ENCODE measurements at places on chromosomes 16 and 17.

DNA sequence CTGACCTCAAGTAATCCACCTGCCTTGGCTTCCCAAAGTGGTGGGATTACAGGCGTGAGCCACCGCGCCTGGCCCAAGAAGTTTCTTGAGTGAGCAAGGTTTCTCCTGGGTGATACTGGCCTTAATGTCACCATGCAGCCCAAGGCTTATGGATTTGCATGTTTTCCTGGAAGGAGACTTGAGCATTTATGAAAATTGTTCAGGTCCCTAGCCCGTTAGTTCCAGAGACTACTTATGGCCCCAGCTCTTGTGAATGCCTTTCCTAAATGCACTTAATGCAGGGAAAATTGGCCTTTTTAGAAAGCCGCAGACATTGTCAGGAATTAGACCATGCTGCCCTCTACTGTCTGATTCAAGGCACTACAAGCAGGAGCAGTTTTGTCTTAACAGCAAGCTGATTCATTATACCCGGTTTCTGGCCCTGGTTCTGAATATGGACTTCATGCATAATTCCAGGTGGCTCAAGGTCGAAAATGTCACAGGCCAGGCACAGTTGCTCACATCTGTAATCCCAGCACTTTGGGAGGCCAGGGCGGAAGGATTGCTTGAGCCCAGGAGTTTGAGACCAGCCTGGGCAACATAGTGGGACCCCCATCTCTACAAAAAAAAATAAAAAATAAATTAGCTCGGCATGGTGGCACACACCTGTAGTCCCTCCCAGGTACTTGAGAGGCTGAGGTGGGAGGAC lies 91.3 kb downstream of the SNX29 start:
- no peak for DNase-seq

- DNase-seq: no peak
These were observed 371.8 kb upstream of the SALL1 start for GRCh38 chr16:51522902-51523301.

GRCh38 chr17:21285164-21286065 lies 904 bp downstream of the MAP2K3 start:
- DNase-seq: no peak

DNA sequence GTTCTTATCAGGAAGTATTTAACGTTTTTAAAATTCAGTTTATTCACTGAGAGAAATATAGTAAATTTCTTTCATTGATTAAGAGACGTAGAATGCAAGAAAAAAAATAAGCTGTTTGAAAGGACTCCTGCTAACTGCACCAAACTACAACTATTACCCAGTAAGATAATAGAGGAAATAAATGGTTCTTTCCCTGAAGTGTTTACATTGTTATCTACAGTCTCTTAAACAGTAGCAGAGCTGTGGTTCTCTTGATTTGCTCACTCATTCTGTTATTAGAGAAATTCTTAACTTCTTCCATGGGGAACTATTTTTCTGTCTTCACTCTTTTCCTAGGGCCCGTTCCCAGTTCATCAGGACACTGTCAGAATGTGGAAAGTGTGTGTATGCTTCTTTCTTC lies 973.0 kb downstream of the KCNJ2 start:
- no peak for DNase-seq

DNA sequence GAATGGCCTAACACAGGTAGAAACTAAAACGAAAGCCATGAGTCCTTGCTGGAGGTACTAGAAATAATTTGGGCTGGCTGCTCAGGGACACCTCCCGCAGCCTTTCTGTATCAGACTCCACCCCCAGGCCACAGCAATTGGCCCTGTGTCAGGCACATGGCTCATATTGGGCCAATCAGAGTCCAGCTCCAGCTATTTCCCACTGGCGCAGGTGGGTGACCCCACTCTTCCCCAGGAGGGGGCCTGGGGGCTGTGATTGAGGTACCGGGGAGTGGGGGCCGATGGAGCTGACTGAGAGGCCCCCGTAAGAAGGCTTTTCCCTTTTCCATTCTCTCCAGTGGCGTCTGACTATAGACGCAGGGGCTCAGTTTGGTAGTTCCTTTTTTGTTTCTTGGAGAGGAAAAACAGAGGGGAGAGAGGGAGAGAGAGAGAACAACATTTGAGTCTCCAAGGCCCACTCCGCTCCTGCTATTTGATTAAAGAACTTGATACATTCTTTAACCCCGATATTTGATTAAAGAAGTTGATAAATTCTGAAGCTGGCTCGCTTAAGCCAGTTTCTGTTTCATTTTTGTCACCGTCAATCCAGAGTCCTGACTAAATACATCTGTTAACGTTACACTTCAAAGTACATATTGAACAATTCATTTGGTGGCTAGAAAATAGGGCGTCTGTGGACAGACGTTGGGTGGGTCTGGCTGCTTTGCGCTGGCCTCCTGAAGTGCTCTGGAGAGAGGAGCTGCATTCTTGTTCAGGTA lies 26.3 kb downstream of the FOXL1 start:
- no peak for DNase-seq

GRCh38 chr17:35243561-35244340 lies 879 bp downstream of the SLFN5 start:
- no peak for DNase-seq

DNA sequence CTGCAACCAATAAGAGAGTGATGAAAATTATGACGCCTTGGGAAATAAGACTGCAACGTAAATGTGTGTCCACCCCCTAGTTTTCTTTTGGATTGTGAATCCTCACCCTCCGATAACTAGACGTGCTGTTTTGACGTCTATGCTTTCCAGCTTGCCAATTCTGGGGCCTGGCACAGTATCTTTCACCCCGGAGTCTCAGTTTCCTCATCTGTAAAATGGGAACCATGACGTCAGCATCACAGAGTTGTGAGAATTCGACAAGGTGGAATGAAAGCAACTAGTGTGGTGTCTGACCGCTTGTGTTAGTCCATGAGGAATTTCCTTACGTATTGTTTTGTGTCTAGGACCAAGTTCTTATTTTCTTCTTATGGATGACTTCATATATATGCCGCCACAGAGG lies 37.7 kb downstream of the WWOX start:
- no peak for DNase-seq

- DNase-seq: no peak
These were observed 8.9 kb upstream of the KRTAP17-1 start for GRCh38 chr17:41324180-41325075.

GRCh38 chr16:69847643-69848042 lies 85.5 kb downstream of the WWP2 start:
- DNase-seq: no peak

GRCh38 chr17:42221886-42222745 lies 27.8 kb upstream of the GHDC start:
- no peak for DNase-seq

- no peak for DNase-seq
These were observed 534.0 kb downstream of the MAF start for GRCh38 chr16:79066561-79066960.

- DNase-seq: no peak
These were observed 289.8 kb downstream of the CEP112 start for GRCh38 chr17:65902155-65902554.

DNA sequence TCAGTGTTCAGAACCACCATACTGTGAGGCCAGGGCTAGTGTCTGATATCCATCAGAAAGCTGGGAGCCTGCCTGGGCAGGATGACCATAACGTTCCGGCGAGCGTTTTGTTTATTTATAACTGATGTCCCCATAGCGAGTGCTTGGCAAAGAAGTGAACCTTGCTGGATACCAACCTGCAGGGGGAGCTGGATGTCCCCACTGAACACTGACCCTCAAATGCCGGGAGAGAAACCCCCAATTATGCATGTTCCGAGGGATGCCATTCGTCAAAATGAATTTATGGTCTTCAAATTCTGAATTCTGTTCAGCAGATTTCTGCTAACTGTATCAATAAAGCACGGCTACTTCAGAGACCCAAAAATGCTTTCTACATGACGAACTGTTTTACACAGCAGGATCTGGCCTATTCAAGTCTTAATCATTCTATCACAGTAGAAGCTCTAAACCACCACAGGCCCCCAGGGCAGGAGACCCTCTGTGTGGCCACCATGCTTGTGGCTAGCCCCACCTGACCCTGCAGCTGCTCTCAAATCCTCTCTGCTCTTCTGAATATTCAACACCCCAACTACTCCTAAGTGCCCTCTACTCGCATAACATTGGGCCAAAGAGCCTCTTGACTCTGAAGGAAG lies 15.2 kb downstream of the MED24 start:
- no peak for DNase-seq

DNA sequence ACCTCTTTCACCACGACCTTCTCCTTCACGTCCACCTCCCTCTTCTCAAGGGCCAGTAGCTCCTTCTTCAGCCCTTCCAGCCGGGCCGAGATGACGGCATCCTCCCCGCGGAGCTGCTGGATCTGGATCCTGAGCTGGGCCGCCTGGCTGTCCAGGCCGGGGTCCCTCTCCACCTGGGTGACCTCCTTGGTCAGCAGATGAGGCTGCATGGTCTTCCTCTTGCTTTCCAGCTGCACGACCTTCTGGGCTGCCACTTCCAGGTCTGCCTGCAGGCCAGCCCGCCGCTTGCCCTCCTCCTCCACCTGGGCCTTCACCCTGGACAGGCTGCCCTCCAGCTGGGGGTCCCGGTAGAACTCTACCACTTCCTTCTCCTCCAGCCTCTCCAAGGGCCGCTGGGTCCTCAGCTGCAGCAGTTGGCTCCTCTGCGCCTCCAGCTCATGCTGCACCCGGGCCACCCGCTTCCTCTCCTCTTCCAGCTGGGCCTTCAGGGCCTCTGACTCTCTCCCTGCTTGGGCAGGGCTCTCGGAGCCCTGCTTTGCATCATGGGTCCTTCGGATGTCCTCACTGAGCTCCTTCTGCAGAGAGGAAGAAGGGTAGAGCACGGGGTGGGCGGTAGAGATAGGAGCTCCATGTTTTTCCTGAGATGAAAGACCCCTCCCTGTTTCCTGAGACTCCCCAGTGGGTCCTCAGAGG lies 9.5 kb downstream of the CDK3 start:
- no peak for DNase-seq

GRCh38 chr16:77833921-77834634 lies 45.7 kb downstream of the VAT1L start:
- no peak for DNase-seq

DNA sequence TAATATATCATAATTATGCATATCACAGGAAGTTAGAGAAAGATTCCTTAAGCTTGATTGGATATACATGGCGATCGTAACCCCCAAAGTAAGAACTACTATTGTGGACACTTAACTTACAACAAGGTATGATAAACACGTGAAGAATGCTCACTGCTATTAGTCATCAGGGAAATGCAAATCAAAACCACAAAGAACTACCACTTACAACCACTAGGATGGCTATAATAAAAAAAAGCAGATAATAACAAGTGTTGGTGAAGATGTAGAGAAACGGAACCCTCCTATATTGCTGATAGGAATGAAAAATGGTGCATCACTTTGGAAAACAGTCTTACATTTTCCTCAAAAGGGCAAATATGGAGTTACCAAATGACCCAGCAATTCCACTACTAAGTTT lies 265.9 kb downstream of the SLC39A11 start:
- no peak for DNase-seq

GRCh38 chr16:7953360-7953759 lies 620.7 kb downstream of the RBFOX1 start:
- DNase-seq: no peak

DNA sequence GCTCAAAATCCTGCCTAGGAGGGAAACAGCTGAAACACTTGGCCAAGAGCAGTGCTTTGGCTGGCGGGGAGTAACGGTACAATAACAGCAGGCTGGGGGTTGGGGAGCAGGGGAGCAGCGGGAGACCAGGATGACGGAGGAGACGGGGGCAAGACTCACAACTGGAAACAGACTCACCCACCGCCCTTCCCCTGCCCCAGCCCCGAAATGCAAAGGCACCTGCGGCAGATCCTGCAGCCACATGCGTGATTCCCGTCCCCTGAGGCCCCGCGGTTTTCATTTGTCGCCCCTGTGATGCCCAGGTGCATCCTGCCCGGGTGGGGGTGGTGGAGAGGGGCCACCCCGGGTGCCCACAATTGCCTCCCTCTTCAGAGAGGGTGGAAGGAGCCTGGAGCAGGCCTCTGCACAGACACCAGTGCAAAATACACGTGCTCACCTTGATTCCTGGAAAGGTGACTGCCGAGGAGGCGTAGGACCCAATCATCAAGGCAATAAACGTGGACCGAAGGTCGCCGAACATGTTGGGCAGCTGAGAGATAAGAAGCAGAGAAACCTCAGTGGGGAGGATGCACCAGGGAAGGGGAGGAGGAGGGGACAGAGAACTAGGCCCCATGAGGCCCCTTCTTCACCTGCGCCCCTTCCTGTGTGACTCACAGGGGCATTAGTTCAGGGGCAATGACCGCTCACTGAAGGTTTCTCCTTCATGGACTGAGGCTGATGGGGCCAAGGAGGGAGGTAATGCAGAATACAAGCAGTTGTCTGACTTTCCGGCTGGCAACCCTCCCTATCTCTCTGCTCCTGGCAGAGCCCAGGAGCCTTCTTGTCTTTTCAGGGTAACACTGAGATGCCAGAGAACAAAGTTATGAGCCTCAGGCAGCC lies 30.4 kb upstream of the PITPNA start:
- DNase-seq: no peak

GRCh38 chr16:6663668-6664067 lies 669.0 kb upstream of the RBFOX1 start:
- DNase-seq: no peak

DNA sequence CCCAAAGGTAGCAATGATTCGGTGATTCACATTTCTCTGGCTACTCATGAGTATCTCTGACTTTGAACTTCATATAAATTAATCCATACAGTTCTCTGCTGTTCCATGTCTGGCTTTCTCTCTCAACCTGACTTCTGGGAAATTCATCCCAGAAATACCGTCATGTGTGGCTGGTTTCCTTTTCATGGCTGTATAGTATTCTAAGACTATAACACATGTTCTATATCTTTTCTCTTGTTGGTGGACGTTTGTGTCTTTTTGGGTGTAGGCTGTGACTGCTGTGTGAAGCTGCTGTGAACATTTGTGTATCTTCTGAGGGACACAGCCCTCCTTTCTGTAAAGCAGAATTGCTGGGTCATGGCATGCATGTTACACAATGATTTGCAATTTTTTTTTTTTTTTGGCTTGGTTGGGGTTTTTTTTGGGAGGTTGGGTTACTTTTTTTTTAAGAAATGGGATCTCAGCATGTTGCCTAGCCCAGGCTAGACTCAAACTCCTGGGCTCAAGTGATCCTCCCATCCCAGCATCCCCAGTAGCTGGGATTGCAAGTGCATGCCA lies 6.3 kb downstream of the TTYH2 start:
- DNase-seq: no peak
